ENCODE measurements at places on chromosomes 1 and 21. TPM values are rescaled to one million over a fixed set of nuclear protein-coding genes. Genes with fewer than 3 reads are reported as not detected.

KCNJ9 gene
- 0.11 TPM for total RNA-seq

KCNK2 gene
- total RNA-seq: 46.6 TPM

TAF1A gene
- total RNA-seq: 15.5 TPM

TPTE gene
- not detected for total RNA-seq

CFHR5 gene
- total RNA-seq: not detected

GBP6 gene
- total RNA-seq: not detected

SHE gene
- 2.7 TPM for total RNA-seq

Data from articular chondrocyte of knee joint (primary cell).